ENCODE measurements at places on chromosomes 1 and 21.
A peak's percentile ranks its signal among the peaks of the same experiment; 100 is the strongest.

DNA sequence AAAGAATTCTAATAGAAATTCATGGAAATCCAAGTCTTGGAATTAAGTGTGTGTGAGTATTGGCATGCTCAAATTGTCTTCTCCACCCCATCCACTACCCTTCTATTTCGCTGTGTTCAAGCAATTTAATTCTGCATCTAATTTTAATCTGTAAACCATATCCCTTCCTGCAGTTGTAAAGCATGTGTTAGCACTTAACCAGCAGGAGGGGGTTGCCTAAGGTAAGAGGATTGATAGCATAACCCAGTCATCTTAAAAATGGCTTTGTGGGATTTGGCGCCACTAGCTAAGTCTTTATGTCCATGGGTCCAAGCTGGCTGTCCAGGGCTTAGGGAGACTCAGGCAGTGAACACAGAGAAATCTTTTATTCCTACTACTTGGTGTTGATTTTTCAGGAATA is 210.3 kb downstream of the PTPRC start:
- DNase-seq = no peak

DNA sequence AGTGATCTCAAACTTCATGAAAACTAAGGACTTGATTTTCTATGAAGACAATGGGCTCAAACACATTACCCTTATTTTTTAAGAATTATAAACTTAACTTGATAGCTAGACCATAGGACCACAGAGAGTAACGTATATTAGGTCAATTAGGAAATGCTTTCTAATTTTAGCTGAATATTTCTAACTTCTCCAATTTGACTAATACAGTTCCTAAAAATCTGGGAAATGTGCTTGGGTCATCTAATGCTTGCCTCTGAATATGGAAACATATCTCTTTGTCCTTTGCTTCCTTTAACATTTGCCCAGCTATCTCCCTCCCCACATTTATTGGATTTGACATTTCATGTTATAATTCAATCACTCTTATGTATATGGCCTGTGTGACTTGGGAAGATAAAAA is 141.4 kb downstream of the LHX8 start:
- DNase-seq = no peak

GRCh38 chr1:110172001-110172400 is 21.7 kb downstream of the SLC6A17 start:
- DNase-seq = no peak

DNA sequence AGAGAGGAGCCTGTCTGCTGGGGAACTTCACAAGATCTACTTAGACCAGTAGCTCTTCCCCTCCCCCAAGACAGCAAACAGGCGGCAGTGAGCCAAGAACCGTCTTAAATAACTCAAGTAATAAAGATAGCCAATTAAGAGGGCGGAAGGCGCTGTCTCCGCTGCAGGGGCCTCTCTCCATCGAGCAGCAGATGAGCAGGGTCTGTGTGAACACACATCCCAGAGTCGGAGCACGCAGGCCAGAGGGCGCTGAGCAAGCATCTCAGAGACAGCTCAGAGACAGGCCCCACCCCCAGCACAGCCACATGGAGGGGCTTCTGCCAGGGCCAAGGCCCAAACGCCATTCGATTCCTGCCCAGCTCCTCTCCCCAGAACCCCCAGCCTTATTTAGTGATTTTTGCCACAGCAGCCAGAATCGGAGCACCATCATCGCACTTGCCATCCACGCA is 11.1 kb downstream of the IFFO2 start:
- no peak for DNase-seq

DNA sequence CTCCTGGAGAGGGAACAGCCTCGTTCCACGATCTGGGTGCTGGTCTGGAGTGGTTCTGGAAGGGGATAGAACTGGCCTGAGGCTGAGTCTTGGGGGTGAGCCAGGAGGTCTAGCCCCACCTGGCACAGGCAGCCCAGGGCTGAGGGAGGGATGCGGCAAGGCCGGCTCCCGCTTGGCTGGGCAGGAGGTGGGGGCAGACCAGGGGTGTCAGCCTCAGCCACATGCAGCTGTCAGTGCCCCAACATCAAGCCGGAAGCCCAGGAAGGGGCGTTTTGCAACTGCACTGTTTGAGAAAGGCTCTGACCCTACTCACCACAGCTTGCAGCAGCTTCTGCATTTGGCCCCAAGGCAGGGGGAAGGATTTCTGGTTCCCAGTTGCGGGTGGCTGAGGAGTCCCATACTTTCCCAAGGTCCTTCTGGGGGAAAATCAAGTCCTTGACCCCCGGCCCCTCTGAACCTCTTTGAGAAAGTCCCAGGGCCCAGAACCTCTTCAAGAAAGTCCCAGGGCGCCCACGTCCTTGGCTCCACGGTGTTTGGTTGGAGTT is 2.0 kb downstream of the EFHD2 start:
- peak; percentile 33 for DNase-seq

DNA sequence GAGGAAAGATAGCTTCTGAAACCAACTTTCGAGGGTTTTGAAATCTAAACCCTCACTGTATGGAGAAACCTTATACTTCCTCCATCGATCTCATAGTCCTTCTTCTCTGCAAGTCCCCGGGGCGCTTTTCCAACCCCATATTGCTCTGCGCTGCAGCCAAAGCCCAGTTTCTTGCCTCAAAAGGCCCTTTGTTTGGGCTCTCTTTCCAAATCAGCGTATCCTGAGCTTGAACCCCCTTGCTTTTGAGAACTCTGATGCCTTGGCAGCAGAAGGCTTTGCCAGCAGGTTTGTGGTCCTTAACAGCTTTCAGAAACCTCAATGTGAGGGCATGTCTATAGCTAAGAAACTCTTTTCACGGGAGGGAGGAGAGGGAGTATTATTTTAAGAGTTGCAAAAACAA is 21.6 kb downstream of the PLPP3 start:
- DNase-seq = no peak

- no peak for DNase-seq
Measured at GRCh38 chr1:159868766-159869165, 6.3 kb upstream of the VSIG8 start.

- DNase-seq = no peak
Measured at GRCh38 chr1:12206792-12207424, 22.9 kb upstream of the VPS13D start.

DNA sequence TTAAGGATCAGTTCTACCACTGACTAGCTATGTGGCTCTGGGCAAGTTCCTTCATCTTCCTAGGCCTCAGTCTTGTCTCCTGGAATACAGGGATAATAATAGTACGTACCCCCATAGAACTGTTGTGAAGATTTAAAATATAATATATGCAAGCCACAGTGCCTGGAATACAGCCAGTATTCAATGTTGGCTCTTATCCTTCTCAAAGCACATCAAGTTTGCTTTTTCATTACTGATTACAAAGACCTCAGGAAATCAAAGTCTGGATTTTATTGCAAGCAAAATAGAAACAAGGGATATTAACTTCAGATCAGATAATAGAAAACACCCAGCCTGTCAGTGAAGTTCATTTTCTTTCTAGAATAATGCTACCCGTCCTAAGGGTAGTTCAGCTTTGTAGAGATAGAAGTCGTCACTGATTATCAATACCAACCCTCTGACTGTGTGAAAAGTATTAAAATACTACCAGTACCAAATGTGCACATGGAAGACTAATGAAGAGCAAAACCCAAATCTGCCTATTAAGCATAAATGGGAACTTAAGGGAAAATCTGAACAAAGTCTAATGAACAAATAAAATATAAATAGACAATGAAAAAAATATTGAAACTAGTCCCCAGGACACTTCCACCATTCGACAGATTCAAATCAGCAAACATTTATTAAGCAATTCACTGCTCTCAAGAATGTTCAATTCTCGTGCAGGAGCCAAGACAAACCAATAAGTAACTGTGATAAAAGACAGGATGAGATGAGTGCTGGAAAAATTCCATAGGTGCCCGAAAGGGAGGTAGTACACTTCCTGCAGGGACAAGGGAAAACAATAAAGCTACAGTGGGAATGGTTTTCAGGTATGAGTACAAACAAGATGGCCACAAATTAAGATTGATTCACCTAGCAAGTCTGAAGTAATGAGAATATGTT is 206.2 kb downstream of the SMYD3 start:
- no peak for DNase-seq

- DNase-seq = no peak
Measured at GRCh38 chr1:24154215-24154614, 11.3 kb upstream of the IL22RA1 start.

GRCh38 chr1:101291562-101292380 is 55.0 kb downstream of the S1PR1 start:
- DNase-seq = no peak

- DNase-seq = no peak
Measured at GRCh38 chr1:224744521-224744920, 128.4 kb downstream of the CNIH3 start.

DNA sequence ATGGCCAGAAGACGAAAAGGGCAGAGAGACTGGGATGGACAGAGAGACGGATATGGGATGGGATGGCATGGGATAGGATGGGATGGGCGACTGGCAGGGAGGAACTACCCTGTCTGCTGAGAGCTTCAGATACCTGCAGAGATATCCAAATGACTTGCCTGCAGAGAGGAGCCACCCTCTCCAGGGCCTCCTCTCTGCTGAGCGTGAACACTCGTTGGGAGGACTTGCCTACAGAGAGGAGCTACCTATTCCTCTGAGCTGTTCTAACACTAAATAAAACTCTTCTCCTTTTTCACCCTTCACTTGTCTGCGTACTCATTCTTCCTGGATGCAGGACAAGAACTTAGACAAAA is 67.1 kb upstream of the LRRN2 start:
- DNase-seq = no peak

DNA sequence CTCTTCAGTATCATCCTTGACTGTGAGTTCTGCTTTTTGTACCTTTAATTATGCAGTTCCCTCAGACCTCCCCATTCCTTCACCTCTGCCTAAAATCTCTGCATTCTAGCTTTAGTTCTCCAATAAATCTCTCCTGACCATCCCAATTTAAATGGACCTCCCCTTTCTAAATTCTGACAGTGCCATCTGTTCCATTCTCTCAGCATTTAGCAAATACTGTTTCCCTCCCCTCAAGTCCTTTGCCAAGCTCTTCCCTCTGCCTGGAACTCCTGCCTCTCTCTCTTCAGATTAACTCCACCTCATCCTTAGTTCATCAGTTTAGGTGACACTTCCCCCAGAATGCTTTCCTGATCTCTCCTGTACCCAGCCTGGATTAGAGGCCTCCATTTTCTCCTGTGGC is 54.0 kb upstream of the JUN start:
- DNase-seq = no peak
